T-cell (primary cell): ENCODE measurements at places on chromosomes 5 and 9. TPM values are rescaled to one million over a fixed set of nuclear protein-coding genes. Genes with fewer than 3 reads are reported as not detected.

The PLCXD3 gene
- not detected for total RNA-seq

DNA sequence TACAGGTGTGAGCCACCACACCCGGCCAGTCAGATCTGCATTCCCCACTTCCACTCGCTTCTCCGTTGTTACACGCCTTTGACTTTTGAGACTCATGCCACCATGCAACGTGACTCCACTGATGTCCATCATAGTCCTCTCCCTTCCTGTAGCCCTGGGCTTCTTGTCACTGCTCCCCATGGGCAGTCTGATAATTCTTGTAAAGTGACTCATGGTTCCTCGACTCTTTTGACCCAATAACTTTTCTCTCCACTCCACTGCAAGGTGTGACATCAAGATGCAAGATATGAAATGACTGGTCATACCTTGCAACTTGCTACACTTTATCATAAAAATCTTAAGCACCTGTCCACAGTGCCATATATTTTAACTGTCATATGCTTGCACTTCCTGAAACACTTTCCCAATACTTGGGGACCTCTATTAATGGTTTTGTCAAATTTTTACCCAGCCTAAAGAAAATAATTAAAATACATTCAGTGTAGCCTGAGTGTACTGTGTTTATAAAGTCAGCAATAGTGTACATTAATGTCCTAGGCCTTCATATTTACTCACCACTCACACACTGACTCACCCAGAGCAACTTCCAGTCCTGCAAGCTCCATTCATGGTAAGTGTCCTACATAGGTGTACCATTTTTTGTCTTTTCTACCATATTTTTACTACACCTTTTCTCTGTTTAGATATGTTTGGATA is 18.6 kb upstream of the ANKRD18A start:
- DNase-seq: no peak

DNA sequence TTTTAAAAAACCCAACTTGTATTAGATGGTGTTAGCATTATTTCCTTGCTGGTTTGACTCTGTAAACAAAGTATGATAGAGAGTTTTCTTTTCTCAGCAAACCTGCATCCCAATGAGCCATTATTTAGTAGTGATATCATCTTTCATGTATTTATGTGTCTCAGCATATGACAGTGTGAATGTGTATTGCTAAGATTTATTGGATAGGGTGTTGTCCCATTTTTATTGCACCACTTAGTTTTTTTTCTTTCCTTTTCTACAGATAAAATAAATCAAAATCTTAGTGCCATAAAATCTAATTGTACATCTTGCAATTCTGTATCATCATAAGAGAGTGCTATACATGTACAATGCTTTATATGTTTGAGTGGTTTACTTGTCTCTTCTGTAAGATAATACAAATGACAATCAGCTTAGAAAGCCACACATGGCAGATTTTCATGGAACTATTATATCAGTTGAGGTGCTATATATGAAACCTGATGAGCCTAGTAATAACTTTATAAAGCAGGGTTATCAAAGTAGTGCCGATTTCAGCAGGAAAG is 149.2 kb upstream of the CYLC2 start:
- no peak for DNase-seq

GRCh38 chr9:75979362-75979761 is 88.9 kb downstream of the PCSK5 start:
- no peak for DNase-seq

- no peak for DNase-seq
Measured at GRCh38 chr5:64519263-64519662, 13.4 kb downstream of the RGS7BP start.
